Stimulated activated CD4-positive, alpha-beta T cell treated with anti-CD3 and anti-CD28 coated beads, Interleukin-12 subunit alpha, Interleukin-12 subunit beta, amount 100 ng/mL, for 4 hours (primary cell): ENCODE measurements at places on chromosomes 4 and X.
A peak's percentile ranks its signal among the peaks of the same experiment; 100 is the strongest.

- no peak for DNase-seq
These were observed 13.9 kb downstream of the PHF8 start for GRCh38 chrX:54030329-54030728.

- no peak for DNase-seq
These were observed 13.2 kb upstream of the MRPL1 start for GRCh38 chr4:77849278-77849965.

DNA sequence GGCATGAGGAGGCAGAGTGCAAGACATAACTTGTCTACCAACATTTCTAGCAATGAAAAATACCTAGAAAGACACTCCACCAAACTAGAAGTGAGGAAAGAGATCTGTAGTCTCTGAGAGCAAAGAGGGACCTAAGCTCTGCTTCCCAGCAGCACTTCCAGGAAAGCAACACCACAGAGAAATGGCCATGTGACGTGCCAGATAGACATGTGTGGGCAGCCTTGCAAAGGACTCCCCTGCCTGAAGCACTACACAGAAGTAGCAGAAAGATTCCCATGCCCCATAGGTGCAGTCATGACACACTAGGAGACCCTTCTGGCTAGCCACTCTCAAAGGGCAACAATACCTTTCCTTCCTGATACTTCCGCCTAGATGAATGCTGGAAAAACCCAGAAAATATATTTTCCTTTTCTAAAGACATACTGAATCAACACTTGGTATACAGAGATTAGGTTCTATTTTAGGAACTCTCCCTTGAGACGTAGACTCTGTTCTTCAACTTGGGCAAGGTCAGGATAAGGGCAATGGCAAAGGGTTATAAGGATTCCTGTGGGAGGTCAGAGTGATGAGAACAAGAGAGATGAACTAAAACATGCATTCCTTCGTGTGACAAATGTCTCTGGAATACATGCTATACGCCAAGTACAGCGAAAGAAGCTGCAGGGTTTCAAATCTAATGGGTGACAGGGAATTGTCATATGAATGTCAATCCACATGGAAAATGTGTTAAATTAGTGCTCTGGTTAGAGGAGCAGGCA lies 187.5 kb upstream of the ETNPPL start:
- DNase-seq, result no peak

DNA sequence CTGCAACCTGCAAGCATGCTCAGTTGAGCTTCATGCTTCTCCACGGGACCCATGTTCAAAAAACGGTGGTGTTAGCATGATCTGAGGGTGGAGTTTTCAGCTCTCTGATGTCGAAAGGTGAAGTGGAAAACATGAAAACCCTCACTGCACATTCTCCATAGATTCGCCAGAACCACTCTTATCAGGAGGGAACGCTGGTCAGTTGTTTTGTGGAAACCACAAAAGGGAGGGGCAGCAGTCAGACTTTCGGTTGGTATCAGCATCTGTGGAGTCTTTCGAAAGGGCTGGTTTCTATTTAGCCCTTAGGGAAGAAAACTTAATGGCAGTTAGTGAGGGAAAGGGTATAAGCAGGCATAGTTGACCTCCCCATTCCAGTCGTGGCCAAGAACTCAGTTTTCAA lies 12.6 kb downstream of the PPA2 start:
- DNase-seq, result no peak

DNA sequence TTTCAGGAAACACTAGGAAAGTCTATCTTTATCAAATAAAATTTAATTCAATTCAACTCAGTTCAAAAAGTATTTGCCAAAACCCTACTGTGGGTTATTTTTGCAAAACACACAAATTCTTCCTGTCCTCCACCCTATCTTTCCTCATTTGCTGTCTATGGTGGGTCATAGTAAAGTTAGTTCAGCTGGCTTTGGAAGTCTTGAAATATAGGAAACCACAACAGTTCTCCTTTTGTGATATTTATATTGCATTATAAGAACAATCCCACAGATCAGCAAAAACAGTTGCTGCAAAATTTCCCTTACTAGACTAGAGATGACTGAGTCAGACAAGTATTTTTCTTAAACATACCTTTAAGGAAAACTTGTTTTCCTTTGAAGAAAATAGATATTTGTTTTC lies 22.2 kb downstream of the CYBB start:
- DNase-seq, result no peak

GRCh38 chr4:13920111-13920875 lies 292.8 kb upstream of the BOD1L1 start:
- no peak for DNase-seq

DNA sequence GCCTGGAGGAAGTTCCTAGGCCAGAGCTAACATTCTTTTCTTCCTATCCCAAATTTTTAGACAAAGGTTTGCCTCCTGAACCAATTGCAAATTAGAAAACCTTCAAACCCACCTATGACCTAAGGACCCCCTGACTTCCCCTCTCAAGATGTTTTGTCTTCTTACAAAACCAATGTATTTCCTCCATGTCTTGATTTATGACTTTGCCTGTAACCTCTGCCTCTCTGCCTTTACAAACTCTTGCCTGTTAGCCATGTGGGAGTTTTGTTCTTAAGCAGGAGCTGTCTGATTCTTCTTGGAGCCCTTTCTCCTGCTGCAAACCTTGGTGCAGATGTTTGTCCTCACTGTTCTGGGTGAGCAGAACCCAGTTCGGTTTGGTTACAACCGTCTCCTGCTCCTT lies 222.3 kb upstream of the BOD1L1 start:
- no peak for DNase-seq

GRCh38 chr4:2936773-2937145 lies 26.4 kb downstream of the NOP14 start:
- no peak for DNase-seq

DNA sequence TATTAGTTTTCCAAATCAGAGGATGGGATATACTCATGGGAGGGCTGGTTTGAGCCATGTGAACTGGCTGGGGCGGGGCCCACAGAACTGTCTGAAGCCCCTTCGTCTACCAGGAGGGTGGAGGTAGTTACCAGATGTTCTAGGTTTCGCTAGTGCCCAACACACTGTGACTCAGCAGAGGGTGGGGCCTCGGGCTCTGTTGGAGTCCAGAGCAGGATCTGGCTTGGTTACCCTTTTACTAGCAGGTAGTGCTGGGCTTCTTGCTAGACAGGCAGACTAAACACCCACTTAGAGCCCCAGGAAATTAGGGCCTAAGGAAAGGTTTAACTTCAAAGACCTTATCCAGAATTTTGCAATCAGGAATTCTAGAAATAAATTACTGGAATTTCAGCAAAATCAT lies 56.2 kb upstream of the CHRDL1 start:
- no peak for DNase-seq

DNA sequence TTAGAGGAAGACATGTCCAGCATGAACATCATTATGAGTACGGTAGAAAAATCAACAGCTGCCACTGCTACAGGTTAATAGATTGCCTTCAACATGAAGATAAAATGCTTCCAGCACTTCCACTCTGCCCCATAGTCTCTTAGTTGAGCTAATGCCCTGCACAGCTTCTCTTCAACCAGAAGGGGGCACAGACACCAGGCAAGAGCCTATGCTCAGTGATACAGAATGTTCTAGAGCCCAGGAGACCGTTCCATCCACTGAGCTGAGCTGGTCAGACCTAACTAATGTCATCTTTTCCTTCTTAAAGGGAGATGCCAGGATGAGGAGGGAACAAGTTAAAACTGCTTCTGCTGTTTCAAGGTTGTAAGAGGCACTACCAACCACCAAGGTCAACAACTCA lies 42.2 kb downstream of the SMIM10L2A start:
- no peak for DNase-seq

DNA sequence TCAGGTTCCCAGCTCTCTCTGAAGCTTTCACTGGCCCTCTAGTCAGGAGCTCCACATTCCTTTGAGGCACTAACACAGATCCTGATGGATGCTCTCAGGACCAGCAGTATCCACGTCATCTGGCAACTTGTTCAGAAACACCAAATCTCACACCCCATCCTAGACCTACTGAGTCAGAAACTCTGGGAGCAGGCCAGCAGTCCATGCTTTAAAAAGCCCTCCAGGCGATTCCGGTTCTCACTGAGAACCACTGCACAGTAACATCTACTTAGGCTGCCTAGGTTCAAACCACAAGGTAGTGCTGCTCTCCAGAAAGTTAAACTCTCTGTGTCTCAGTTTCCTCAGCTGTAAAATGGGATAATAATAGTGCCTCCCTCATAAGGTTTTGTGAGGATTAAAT lies 55.3 kb downstream of the CCDC158 start:
- no peak for DNase-seq

DNA sequence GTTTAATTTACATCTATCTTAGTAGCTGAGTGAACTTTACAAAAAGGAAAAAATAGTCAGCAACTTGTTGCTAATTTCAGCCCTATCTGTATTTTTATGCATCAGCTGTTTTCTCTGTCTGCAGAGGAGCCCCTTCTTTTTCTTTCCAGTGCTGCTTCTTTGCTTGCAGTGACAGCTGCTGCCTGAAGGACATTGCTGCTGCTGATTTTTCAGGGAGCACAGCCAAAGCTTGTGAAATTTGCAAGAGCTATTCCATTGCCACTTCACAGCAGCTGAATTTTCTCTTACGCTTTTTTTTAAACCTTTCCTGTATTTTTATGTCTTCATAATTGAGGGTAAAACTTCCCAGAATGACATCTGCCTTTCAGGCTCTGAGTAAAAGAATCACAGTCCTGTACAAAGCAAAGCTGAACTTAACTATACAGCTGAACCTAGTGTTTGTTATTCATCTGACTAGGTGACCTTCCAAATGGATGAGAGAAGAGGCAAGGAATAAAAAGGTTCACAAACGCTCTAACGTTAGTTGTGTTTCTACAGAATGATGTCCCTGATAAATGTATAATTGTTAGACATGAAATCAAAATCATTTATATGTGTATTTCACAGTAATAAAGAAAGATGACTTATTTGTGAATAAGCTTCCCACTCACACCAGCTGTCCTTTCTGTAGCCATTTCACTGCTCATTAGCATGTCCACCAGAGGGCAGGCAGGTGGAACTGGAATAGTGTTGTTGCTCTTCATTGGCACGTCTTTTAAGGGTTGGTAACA lies 541.4 kb downstream of the ADGRL3 start:
- DNase-seq, result no peak

DNA sequence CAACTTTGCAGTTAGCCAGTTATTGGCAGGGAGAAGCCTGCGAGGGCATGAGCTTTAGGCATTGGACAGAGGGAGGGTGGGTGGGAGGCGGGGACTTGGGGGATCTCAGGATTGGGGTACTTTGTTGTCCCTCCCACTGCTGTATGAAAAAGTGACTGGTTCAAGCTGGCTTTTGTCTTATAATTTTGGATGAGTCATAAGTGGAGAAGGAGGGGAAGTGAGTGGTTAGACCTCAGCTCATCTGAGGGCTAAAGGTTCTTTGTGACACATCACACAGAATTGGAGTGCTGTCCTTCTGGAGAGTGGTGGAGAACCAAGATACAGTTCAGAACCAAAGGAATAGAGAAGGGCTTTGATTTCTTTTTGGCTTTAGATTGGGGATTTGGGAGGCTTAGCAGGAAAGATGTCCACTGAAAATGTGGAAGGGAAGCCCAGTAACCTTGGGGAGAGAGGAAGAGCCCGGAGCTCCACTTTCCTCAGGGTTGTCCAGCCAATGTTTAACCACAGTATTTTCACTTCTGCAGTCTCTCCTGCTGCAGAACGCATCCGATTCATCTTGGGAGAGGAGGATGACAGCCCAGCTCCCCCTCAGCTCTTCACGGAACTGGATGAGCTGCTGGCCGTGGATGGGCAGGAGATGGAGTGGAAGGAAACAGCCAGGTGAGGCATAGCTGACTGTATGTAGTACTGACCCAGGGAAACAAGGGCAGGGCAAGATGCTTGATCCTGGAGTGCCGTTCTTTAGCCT lies at the start of gene SLC4A4:
Gene SLC4A4 (plus strand): TSS at position 175 of the 748 bp plus-strand sequence.
- DNase-seq, result no peak

- DNase-seq, result no peak
These were observed 114.8 kb downstream of the AMELX start for GRCh38 chrX:11408109-11408405.

GRCh38 chr4:155173371-155173770 lies 35.1 kb upstream of the NPY2R start:
- DNase-seq, result no peak

DNA sequence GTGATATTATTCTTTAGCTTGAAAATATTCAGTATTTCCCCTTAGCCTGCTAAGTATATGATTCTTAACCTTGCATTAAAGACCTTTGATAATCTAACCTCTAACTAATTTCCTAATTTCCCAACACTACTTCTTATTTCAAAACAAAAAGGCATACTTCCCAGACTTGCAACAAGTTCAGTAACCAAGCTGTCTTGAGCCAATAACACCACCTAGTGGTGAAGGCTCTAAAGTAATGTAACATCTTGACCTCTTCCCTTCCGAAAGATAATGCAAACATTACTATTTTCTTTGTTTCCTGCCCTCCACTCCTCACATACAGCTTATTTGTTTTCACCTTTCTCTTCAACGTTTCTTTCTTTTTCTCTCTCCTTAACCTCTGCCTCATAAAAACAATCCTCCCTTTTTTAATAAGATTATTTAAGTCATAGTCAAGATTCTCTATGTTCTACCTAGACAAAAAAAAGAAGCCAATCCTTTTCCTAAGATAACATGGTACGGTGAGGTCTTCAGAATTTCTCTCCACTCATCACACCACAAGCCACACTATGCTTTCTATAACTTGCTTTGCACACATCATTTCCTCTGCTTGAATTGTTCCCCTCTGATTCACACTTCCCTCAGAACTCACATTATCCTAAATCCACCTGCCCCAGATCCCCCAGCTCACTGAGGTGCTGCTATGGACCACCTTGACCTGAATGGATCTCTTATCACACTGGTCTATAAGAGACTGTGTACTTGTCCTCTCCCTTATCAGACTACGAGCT lies 3.5 kb downstream of the FAT1 start:
- DNase-seq, result no peak

GRCh38 chr4:88219099-88219498 lies 60.7 kb upstream of the ABCG2 start:
- no peak for DNase-seq

DNA sequence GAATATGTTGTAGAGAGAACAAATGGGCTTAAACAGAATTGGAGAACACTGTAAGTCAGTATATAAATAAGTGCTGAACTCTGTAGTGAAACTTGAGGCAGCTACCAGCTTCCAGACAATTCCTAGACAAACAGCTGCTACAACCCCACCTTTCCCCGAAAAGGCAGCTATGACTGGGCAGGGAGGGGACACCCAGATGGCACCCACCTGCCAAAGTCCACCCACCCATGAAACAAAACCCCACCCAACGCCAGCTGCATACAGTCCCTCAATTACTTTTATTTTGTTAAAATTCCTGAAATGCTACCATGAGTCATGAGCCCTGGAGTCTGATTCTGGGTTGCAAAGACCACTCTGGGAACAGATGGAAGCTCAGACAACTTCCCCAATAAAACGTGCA lies 24.4 kb downstream of the RELL1 start:
- DNase-seq, result no peak

GRCh38 chrX:103249805-103250204 lies 5.2 kb downstream of the TCEAL8 start:
- no peak for DNase-seq

- DNase-seq, result no peak
These were observed 15.9 kb downstream of the SH3TC1 start for GRCh38 chr4:8215001-8215427.

- no peak for DNase-seq
These were observed 21.2 kb upstream of the LCORL start for GRCh38 chr4:18042754-18043153.

GRCh38 chr4:107721436-107722100 lies 1.5 kb upstream of the PAPSS1 start:
- DNase-seq, result peak; percentile 48
